ENCODE measurements at places on chromosomes 1 and 21. TPM values are rescaled to one million over a fixed set of nuclear protein-coding genes. Genes with fewer than 3 reads are reported as not detected.
A peak's percentile ranks its signal among the peaks of the same experiment; 100 is the strongest.

Gene FCGR2B
- not detected for total RNA-seq

DNA sequence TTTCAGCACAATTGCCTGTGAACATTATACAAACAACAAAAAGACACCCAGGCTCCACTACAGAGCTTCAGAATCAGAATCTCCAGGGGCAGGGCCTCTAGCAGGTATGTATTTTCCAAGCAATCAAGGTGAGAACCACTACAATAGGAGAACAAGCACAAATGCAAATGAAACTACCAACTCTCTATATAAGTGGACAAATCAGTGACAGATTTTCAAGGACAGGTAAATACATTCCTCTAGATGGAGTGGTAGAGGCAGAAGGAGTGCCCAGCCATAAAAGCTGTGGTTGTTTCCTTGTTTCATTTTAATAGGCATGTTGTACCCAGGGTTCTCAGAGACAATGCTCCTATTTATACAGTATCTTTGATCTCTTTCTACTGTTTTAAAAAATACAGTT lies 20.1 kb upstream of the CCDC17 start:
- DNase-seq: no peak
- no peak overlapping the region for H3K27ac ChIP-seq
- no peaks in the 10 kb centered on the region for H3K27me3 ChIP-seq

Gene PLA2G2C
- not detected for total RNA-seq

Gene RBP7
- total RNA-seq: not detected

DNA sequence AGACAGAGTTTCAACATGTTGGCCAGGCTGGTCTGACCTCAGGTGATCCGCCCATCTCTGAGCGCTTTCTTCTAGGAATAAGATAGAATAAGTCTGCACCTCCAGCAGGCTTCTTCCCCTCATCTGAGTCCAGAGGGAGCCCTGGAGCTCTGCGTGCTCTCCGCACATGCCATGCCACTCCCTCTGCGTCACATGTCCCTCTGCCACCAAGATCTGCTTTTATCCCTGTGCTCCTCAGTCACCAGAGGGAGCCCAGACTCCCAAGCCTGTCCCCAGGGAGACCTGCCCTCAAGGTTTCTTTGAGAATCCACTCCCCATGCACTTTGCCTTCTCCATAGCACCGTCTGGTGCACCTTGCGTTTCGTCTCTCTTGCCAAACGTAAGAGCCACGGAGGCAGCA lies 213.0 kb downstream of the CAMTA1 start:
- H3K36me3 ChIP-seq: no peaks in the 10 kb centered on the region
- no peak overlapping the region for H3K4me3 ChIP-seq
- H3K27me3 ChIP-seq: no peaks in the 10 kb centered on the region
- H3K27ac ChIP-seq: no peak overlapping the region

GRCh38 chr1:230208619-230209261 lies 141.7 kb downstream of the GALNT2 start:
- peak overlapping the region; percentile 83 for H3K27ac ChIP-seq
- H3K4me3 ChIP-seq: no peak overlapping the region
- H3K36me3 ChIP-seq: no peaks in the 10 kb centered on the region
- H3K27me3 ChIP-seq: no peaks in the 10 kb centered on the region

- no peak overlapping the region for H3K27ac ChIP-seq
- no peaks in the 10 kb centered on the region for H3K4me1 ChIP-seq
- no peak overlapping the region for H3K4me3 ChIP-seq
- no peaks in the 10 kb centered on the region for H3K27me3 ChIP-seq
- H3K36me3 ChIP-seq: peaks cover 4% of the 10 kb centered on the region
These were observed 17.6 kb downstream of the MTFR1L start for GRCh38 chr1:25837262-25837875.

Data from endothelial cell of umbilical vein (primary cell).